IgD-negative memory B cell (primary cell): ENCODE measurements at places on chromosomes 4 and X. TPM values are rescaled to one million over a fixed set of nuclear protein-coding genes. Genes with fewer than 3 reads are reported as not detected.

ERAS gene
- not detected for polyA plus RNA-seq

SOWAHB gene
- not detected for polyA plus RNA-seq

SMIM10L2A gene
- polyA plus RNA-seq = 0.05 TPM

RHOXF1 gene
- polyA plus RNA-seq = not detected

PDHA1 gene
- polyA plus RNA-seq = 96.4 TPM

SSX3 gene
- polyA plus RNA-seq = not detected

TMEM128 gene
- polyA plus RNA-seq = 23.2 TPM

KLB gene
- 0.09 TPM for polyA plus RNA-seq

GUCY1A1 gene
- not detected for polyA plus RNA-seq

ZDHHC15 gene
- not detected for polyA plus RNA-seq

MND1 gene
- not detected for polyA plus RNA-seq

COL25A1 gene
- polyA plus RNA-seq = not detected

TLR1 gene
- 33.2 TPM for polyA plus RNA-seq

SMIM31 gene
- not detected for polyA plus RNA-seq

SPANXN3 gene
- polyA plus RNA-seq = not detected

DAPP1 gene
- 172 TPM for polyA plus RNA-seq

SLC25A4 gene
- 16.6 TPM for polyA plus RNA-seq

S100P gene
- not detected for polyA plus RNA-seq

NAA11 gene
- polyA plus RNA-seq = not detected

CT45A1 gene
- polyA plus RNA-seq = not detected

PAGE2 gene
- polyA plus RNA-seq = not detected

SMARCA1 gene
- polyA plus RNA-seq = not detected

MAGEB10 gene
- not detected for polyA plus RNA-seq

PABPC1L2A gene
- not detected for polyA plus RNA-seq

H2AZ1 gene
- 275 TPM for polyA plus RNA-seq

RBM47 gene
- polyA plus RNA-seq = 20.9 TPM

ARSD gene
- 5.4 TPM for polyA plus RNA-seq

EDA gene
- polyA plus RNA-seq = not detected

CT83 gene
- polyA plus RNA-seq = not detected

MAGEA9B gene
- 0.46 TPM for polyA plus RNA-seq

FOXR2 gene
- polyA plus RNA-seq = not detected

DUX4 gene
- polyA plus RNA-seq = not detected

TCEAL6 gene
- polyA plus RNA-seq = not detected

MAOB gene
- not detected for polyA plus RNA-seq

AADAT gene
- polyA plus RNA-seq = not detected
